Caco-2 (cell line): ENCODE measurements at places on chromosomes 12 and 14. TPM values are rescaled to one million over a fixed set of nuclear protein-coding genes. Genes with fewer than 3 reads are reported as not detected.
A peak's percentile ranks its signal among the peaks of the same experiment; 100 is the strongest.

Gene CBLN3
- total RNA-seq: 1.1 and 1.4 TPM in 2 replicates

DNA sequence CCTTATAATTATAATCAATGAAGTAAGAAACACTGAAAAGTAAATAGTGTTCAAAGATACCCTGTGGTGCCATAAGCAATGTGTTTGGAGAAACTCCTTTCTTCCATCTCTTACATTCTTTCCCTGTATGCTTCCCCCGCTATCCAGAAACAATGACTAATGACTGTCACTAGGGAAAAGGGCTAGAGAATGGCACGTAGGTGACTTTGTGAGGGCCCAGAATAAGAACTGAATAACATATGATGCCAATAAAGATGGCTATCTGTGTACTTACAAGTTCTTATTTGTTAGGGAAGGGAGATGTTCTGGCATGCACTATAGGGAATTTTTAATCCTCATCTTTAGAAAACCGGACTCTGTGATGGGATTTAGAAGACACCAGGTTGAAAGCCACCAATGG, 4.7 kb upstream of the KRT7 start:
- H3K4me1 ChIP-seq: peaks cover 59% of the 10 kb centered on the region
- DNase-seq: no peak
- H3K27me3 ChIP-seq: no peaks in the 10 kb centered on the region
- no peaks in the 10 kb centered on the region for H3K36me3 ChIP-seq
- no peak overlapping the region for H3K4me3 ChIP-seq

- no peak overlapping the region for H3K4me3 ChIP-seq
- H3K27ac ChIP-seq: no peak overlapping the region
- H3K27me3 ChIP-seq: no peaks in the 10 kb centered on the region
- H3K36me3 ChIP-seq: no peaks in the 10 kb centered on the region
Measured at GRCh38 chr14:70059545-70059944, 129.2 kb downstream of the SLC8A3 start.

GRCh38 chr14:86672080-86672479, 1142.1 kb downstream of the FLRT2 start:
- H3K27ac ChIP-seq: no peak overlapping the region
- H3K36me3 ChIP-seq: no peaks in the 10 kb centered on the region
- no peak overlapping the region for H3K4me3 ChIP-seq
- H3K27me3 ChIP-seq: no peaks in the 10 kb centered on the region
- DNase-seq: no peak
- no peaks in the 10 kb centered on the region for H3K4me1 ChIP-seq

DNA sequence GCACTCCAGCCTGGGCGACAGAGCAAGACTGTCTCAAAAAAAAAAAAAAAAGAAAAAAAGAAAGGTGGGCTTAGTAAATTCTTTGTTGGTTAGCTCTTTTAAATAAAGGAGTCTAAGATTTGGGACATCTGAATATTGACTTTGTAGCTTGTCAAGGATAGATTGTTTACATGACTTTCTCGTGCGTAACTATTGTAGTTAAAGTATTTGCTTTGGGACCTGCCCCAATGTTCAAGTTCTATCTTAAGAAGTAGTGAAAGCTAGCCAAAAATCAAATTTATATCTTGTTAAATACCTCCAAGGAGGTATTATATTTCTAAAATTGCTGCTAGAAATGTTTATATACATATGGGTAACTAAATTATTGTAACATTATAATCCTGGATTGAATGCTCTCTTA, 32.4 kb downstream of the PTPN21 start:
- no peak for DNase-seq
- H3K4me1 ChIP-seq: peaks cover 30% of the 10 kb centered on the region
- no peaks in the 10 kb centered on the region for H3K27me3 ChIP-seq
- no peak overlapping the region for H3K27ac ChIP-seq
- no peak overlapping the region for H3K4me3 ChIP-seq
- no peaks in the 10 kb centered on the region for H3K36me3 ChIP-seq

GRCh38 chr12:97642911-97643310, 180.3 kb downstream of the RMST start:
- peaks cover 13% of the 10 kb centered on the region for H3K4me1 ChIP-seq
- no peak overlapping the region for H3K27ac ChIP-seq
- no peak for DNase-seq
- no peaks in the 10 kb centered on the region for H3K27me3 ChIP-seq

DNA sequence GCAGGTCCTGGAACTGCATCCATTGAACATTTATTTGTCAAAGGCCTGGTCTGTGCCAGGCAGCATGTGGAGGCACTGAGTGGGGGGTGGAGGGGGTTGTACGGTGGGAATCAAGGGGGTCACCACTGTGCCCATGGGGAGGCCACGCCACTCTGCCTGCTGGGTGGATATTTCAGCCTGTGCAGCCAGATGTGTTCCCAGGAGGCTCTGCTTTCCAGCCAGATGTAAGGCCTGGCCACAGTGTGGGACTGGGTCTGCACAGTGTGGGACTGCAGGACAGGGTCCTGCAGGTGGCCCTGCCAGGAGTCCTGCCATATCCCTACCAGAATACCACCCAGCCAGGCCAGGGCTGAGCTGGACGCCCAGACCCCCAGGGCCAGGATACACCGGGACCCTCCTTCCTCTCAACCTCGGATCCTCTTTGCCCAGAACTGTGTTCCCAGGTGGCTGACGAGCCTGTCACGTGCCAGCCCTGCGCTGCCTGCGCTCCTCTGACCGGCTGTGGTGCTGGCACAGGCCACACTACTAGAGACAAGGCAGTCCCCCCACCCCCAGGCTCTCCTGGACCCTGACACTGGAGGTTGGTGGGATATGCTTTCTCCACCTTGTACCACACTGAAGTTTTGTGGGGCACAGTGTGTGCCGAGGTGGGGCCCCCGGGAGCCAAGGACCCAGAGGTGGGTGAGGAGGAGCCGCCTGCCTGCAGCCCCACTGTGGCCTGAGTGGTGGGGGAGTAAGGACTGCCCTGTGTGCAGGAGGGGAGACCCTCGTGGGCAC, 17.5 kb downstream of the XRCC3 start:
- no peaks in the 10 kb centered on the region for H3K27me3 ChIP-seq
- no peak for DNase-seq
- H3K27ac ChIP-seq: no peak overlapping the region
- H3K4me1 ChIP-seq: no peaks in the 10 kb centered on the region
- H3K36me3 ChIP-seq: peaks cover 2% of the 10 kb centered on the region; the same call in 1 of the 2 replicates
- no peak overlapping the region for H3K4me3 ChIP-seq

DNA sequence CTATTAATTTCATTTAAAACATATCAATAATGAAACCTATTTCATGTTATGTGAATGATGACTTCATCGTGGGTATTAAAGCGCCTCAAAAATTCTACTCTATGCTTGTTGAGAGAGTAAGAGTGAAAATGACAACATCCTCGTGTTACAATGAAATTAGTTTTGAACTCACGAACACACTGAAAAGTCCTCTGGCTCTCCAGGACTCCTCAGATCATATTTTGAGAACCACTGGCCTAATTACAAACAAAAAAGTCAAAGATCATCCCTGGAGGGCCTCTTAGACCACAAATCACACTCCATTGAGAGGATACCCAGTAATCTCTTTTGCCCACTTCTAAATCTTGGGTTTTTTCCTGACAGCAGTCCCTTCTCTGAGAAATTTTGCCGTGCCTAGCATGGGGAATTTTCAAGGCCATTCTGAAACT, 19.1 kb downstream of the DAAM1 start:
- no peak overlapping the region for H3K27ac ChIP-seq
- H3K4me3 ChIP-seq: no peak overlapping the region
- H3K4me1 ChIP-seq: peaks cover 5% of the 10 kb centered on the region; the same call in 1 of the 2 replicates

DNA sequence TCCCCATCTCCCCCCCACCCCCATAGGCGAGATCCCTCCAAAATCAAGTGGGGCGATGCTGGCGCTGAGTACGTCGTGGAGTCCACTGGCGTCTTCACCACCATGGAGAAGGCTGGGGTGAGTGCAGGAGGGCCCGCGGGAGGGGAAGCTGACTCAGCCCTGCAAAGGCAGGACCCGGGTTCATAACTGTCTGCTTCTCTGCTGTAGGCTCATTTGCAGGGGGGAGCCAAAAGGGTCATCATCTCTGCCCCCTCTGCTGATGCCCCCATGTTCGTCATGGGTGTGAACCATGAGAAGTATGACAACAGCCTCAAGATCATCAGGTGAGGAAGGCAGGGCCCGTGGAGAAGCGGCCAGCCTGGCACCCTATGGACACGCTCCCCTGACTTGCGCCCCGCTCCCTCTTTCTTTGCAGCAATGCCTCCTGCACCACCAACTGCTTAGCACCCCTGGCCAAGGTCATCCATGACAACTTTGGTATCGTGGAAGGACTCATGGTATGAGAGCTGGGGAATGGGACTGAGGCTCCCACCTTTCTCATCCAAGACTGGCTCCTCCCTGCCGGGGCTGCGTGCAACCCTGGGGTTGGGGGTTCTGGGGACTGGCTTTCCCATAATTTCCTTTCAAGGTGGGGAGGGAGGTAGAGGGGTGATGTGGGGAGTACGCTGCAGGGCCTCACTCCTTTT, 2.7 kb downstream of the GAPDH start:
- H3K27me3 ChIP-seq: no peaks in the 10 kb centered on the region
- H3K4me1 ChIP-seq: peaks cover 28% of the 10 kb centered on the region
- peak overlapping the region; percentile 93 for H3K4me3 ChIP-seq
- H3K27ac ChIP-seq: peak overlapping the region; percentile 97
- DNase-seq: no peak
- peaks cover 16% of the 10 kb centered on the region for H3K36me3 ChIP-seq

GRCh38 chr12:29043069-29043468, 106.0 kb upstream of the FAR2 start:
- no peaks in the 10 kb centered on the region for H3K27me3 ChIP-seq
- H3K36me3 ChIP-seq: no peaks in the 10 kb centered on the region
- no peak overlapping the region for H3K27ac ChIP-seq

- DNase-seq: no peak
- H3K27ac ChIP-seq: no peak overlapping the region
- H3K36me3 ChIP-seq: no peaks in the 10 kb centered on the region
- peaks cover 17% of the 10 kb centered on the region for H3K4me1 ChIP-seq
Measured at GRCh38 chr14:99484106-99484505, 2.9 kb downstream of the CCNK start.

Gene CATSPERB
- total RNA-seq: 2.1 and 2.6 TPM in 2 replicates

GRCh38 chr14:67547224-67547780, 14.2 kb downstream of the PLEKHH1 start:
- no peak for DNase-seq
- H3K36me3 ChIP-seq: no peaks in the 10 kb centered on the region
- H3K27ac ChIP-seq: no peak overlapping the region
- H3K27me3 ChIP-seq: no peaks in the 10 kb centered on the region
- no peak overlapping the region for H3K4me3 ChIP-seq

- no peaks in the 10 kb centered on the region for H3K27me3 ChIP-seq
- H3K27ac ChIP-seq: no peak overlapping the region
- DNase-seq: no peak
- no peaks in the 10 kb centered on the region for H3K36me3 ChIP-seq
- H3K4me1 ChIP-seq: no peaks in the 10 kb centered on the region
Measured at GRCh38 chr12:233615-233968, 19.6 kb upstream of the SLC6A12 start.

- H3K36me3 ChIP-seq: peaks cover 3% of the 10 kb centered on the region
- H3K27ac ChIP-seq: peak overlapping the region; percentile 100
- no peak for DNase-seq
- H3K4me1 ChIP-seq: peaks cover 43% of the 10 kb centered on the region
- no peak overlapping the region for H3K4me3 ChIP-seq
Measured at GRCh38 chr12:46374310-46374709, 1.7 kb upstream of the SLC38A2 start.

- no peaks in the 10 kb centered on the region for H3K27me3 ChIP-seq
- H3K4me3 ChIP-seq: no peak overlapping the region
- no peaks in the 10 kb centered on the region for H3K36me3 ChIP-seq
- no peak for DNase-seq
- H3K4me1 ChIP-seq: no peaks in the 10 kb centered on the region
Measured at GRCh38 chr12:29425722-29426121, 44.8 kb upstream of the ERGIC2 start.

Gene ZFYVE26
- total RNA-seq: 23.2 and 27.2 TPM in 2 replicates
